GM23248 (cell line): ENCODE measurements at places on chromosomes 6 and 20.

DNA sequence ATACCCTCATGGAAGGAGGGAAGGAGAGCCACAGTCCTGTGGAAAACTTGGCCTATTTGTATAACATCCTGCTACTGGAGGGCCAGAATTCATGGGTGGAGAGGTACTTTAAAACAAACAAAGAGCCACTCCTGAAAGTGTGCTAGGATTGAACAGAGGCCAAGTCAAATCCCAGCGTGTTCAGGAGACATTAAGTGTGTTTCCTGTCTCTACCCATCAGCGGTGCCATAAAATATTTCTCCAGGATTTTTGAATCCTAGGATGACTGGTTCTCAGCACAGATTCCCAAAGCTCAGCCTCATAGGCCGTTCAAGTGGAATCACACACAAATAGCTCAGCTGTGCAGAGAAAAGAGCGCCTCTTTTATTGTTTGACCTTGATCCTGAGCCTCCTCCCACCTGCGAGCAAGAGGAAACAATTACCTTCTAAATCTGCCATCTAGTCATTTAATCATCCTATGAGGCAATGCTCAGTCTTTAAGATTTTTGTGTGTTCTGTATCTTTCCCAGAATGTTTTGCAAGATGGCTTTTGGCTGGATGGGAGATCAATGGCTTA lies 31.8 kb upstream of the RALGAPA2 start:
- DNase-seq, result no peak

DNA sequence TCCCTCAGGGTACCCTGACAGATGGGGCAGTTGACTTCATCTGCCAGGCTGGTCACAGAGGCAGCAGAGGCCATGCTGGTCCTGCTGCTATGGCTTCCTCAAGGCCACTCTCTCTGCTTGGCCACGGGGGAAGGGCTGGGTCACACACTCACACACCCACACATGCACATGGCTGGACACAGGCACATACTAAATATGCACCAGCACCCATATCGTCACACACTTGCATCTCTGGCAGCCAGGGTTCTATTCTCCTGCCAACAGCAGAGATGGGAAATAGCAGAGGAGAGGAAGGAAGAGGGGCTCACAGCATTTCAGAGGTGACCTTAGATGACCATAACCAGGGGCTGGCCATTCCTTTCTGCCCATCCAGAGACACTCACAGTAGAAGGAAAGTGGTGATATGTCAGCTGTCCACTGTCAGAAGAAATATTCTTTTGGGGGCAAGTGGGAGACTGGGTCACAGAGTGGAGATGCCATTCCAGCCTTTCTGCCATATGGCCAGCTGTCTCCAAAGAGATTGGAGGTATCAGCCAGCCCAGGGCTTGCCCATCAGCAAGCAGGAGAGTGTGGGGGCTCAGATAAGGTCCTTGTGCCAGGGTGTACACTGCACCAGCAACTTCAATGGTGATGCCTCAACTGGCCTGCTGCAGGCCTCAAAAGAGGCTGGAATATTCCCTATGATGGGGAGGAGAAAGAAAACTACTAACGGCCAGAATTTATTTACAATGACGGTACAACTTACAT lies at the start of gene TRIM10:
Gene TRIM10, minus strand, starts transcription at position 427 of the 747 bp plus-strand sequence. Its CDS starts 353 bp downstream, at position 74.
- no peak for DNase-seq

DNA sequence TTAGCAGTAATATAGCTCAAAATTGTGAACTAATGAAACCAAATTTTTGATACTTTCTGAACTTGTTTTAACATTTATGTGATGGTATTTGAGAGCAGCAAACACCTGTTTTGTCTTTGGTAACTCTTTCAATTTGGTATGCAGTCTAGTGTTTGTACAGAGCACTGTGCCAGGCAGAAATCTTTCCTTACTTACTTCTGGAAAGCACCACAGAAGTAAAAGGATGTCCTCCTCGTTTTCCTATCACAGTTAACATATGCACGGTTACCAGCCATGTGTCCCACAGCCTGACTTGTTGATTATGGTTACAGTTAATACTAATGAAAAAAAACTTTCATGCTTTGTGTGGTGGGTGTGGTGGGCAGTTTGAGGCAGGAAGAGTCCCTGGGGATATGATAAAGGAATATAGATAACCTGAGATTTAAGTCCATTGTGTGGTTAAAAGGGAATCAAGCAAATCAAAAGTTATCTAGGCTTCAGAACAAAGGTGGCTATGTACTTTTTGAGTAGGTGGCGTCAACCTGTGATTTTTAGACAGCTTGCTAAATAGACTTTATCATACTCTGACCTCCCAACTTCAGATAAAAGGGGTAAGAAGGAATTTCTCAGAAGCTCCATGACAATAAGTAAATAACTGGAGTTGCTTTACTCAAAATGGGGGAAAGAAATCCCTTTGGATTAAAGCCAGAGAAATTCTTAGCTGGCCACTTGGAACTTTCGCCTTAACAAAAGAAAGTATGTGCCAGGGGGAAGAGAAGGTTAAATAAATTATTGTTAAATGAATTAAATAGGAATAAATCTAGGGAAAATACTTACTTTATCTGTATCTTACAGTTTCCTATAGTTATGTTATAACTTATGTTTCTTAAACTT lies 20.1 kb upstream of the COL10A1 start:
- DNase-seq, result no peak

DNA sequence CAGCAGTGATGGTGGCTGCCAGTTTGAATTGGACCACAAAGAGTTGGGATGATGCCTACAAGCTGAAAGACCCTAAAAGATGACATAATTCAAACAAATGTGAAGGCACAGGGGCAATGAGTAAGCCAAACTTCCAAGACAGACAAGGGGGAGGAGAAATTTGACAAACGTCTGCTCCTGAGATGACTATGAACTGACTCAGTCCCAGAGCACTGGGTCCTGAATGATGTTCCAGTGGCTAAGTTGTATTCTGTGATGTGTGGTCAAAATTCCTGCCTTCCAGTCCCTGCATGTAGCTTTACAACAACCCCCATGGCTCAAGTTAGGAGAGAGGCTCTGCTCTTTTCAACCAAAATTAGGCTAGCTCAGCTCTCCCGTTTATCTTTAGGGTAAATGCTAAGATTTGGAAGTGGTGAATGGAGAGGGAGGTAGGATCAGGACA lies 86.1 kb upstream of the SIRPA start:
- DNase-seq, result peak; percentile 92

- peak; percentile 79 for DNase-seq
Observed at GRCh38 chr6:30264743-30265142, 51.5 kb upstream of the TRIM26 start.

DNA sequence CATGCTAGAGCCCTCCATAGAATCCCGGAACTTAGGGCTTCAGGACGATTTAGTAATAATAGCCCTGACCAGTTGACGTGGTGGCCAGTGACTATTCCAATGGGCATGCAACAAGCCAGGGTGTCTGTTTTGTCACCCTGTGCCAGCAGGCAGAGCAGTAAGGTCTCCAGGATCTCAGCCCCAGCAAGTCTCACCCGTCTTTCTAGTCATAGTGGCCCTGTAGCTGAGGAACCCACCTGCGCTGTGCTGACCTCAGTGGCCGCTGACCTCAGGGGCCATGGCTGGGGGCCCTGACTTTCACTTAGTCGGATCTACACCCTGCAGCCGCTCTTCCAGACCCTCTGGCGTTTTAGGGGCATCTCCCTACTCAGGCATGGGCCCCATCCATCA lies 36.8 kb downstream of the PRR18 start:
- DNase-seq, result no peak

GRCh38 chr20:52864916-52865605 lies 107.1 kb upstream of the TSHZ2 start:
- peak; percentile 23 for DNase-seq

DNA sequence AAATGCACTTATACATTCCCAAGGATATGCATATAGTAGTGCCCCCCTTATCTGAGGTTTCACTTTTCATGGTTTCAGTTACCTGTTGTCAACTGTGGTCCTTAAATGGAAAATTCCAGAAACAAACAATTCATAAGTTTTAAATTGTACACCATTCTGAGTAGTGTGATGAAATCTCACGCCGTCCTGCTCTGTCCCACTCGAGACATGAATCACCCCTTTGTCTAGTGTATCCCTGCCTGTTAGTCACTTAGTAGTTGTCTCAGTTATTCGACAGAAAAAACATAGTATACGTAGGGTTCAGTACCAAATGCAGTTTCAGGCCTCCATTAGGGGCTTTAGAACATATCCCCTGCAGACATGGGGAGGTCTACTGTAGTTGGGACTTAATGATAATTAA lies 57.0 kb downstream of the MAP1LC3A start:
- peak; percentile 58 for DNase-seq

GRCh38 chr6:35082733-35083403 lies 58.3 kb downstream of the TCP11 start:
- DNase-seq, result no peak

DNA sequence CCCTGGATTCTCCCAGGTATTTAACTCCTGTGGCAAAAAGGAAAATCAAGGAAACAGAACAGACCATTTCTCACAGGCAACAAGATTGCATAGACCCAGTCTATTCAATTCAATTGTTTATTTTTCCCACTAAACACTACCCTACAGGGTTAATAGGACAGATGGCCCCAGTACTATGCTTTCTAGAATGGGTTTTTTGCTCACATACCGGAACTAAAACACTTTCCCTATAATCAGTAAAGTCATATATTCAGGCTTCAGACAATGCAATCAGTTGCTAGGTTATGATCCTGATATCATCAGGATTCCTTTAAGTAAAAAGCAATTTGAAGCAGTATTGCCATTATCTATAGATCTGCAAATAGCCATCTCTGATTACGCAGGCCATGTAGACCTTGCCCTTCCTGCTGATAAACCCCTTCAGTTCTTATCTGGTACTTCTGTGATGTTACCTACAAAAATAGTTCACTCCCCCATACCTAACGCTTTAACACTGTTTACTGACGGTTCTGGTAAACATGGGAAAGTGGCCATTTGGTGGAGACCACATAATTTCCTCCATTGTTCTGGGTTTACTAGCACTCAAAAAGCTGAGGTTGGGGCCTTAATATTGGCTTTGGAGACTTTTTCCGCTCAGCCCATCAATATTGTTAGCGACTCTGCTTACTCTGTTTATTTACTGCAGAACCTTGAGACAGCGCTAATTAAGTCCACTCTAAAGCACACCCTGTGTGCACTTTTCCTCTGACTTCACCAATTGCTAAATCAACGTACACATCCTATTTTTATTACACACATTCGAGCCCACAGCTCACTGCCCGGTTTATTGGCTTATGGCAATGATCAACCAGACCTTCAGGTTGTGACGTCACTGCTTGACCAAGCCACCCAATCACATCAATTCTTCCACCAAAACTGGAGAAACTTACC lies 666.0 kb downstream of the PHF3 start:
- no peak for DNase-seq

GRCh38 chr20:31595654-31596411 lies 9.3 kb upstream of the ID1 start:
- DNase-seq, result peak; percentile 99

GRCh38 chr6:144690133-144690532 lies 405.0 kb downstream of the UTRN start:
- no peak for DNase-seq

DNA sequence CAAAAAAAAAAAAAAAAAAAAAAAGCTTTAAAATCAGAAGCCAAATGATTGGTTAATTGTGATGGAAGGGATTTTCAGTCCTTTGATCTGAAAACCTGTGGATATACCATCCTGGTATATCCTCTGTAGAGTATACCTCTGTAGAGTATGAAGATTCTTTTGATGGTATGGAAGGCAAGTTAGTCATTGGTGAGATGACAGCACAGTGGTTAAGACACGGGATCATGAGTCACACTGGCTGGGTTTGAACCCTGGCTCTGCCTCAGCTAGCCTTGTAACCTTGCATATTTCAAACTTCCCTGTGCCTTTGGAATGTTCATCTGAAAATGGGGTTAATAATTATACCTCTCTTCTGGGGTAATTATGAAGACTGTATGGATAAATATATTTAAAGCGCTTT lies 179.3 kb downstream of the CARMIL1 start:
- peak; percentile 90 for DNase-seq

DNA sequence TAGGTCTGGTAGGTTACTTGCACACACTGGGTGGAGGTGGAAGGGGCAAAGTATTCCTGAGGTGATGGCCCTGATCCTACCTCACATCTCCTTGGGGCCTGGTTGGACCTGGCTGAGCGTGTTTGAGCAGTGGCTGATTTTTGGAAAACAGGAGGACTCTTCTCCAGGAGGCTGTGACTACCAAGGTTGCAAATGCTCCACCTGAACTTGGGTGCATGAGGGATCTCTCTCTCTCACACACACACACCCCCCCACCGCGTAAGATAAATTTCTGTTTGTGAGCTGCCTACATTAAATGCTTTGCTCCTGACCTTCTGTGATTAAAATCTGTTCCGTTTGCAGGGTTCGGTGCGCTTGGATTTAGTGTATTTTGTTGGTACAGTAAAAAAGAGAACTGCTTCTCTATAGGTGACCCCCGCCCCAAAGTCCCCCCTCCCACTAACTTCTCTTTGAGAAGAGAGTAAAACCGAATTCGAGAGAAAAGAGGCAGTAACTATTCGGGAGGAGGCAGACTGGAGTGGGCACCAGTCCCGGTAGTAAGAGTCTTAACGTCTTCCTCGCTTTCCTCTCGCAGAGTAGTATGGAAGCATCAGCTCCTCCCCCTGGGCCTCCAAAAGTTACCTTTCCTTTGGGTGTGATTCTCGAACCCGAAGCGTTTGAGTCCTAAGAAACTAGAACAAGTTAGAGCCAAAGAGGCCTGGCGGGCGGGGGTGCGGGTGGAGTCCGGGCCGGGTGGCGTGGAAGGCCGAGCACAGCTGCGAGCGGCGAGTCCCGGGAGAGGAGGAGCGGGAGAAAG lies 585 bp upstream of the DSE start:
- DNase-seq, result no peak

- no peak for DNase-seq
Observed at GRCh38 chr6:31775184-31775583, 1.9 kb downstream of the VWA7 start.

DNA sequence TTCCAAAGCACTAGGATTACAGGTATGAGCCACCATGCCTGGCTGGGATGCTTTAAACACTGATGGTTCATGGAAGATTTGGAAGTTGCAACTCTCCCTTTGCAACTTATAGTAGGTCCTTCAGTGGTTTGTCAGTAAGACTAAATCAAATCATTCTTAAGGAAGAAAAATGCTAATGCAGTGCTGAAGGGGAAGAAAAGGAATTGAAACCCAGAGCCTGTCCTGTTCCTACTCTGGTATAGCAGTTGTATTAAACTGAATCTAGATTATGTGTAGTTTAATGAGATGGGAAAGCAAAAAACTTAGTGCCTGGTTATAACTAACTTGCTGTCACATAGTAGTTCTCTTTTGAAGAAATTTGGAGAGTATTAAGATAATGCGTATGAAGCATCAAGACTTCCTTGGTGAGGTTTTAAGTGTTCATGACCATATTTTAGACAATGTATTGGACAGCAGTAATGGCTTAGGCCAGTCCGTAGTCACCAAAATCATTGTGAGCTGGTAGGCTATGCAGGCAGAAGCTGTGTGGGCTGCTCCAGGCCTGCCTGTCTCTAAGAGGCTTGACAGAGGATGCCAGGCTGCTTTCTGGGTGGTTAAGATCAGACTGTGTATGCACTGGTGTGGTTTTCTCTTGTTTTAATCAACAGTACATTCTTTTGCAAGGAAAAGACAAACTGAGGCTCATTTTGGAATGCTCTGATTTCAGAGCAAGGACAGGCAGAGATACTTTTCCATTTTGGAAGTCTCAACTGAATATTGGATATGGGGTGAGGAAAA lies 14.0 kb downstream of the PAQR8 start:
- no peak for DNase-seq

- peak; percentile 84 for DNase-seq
Observed at GRCh38 chr6:33197431-33198048, 2.9 kb downstream of the RXRB start.

GRCh38 chr6:25488156-25488555 lies 163.9 kb upstream of the SCGN start:
- DNase-seq, result no peak

GRCh38 chr20:59829786-59830664 lies 103.4 kb downstream of the SYCP2 start:
- DNase-seq, result no peak
